ENCODE measurements at places on chromosomes 1 and 21.

DNA sequence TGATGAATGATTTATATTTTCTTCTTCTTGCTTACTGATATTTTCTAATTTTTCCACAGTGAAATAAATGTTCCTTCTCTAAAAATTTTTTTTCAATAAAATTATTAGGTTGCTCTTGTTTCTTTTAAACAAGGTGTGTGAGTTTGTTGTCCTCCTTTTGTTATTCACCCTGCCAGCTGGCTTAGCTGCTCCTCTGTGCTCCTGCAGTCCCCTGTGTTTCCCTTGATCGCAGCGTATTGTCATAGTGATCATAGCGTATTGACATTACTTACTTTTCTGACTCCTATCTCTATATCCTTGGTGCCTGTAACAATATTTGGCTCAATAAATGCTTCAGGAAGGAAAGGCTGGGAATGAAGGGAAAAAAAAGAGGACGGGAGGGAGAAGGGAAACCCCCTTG, 24.9 kb upstream of the PODN start:
- DNase-seq: no peak

DNA sequence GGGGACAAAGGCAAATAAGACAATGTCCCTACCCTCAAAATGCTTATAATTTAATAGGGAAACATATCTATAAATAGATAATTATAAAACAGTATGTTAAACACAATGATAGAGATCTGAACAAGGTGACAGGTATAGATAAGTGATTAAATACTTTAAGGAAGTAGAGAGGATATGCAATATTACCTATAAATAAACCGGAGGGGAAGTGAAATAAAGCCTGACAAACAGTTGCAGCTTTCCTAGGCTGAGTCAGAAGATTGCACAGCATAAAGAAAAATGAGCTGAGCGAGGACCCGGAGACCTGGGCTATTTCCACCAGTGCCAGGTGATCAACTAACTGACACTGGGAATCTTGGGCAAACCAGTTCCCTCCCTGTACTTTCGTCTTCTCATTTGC, 11.5 kb upstream of the PSRC1 start:
- DNase-seq: no peak

GRCh38 chr1:18948048-18948912, 8.2 kb downstream of the IFFO2 start:
- no peak for DNase-seq

DNA sequence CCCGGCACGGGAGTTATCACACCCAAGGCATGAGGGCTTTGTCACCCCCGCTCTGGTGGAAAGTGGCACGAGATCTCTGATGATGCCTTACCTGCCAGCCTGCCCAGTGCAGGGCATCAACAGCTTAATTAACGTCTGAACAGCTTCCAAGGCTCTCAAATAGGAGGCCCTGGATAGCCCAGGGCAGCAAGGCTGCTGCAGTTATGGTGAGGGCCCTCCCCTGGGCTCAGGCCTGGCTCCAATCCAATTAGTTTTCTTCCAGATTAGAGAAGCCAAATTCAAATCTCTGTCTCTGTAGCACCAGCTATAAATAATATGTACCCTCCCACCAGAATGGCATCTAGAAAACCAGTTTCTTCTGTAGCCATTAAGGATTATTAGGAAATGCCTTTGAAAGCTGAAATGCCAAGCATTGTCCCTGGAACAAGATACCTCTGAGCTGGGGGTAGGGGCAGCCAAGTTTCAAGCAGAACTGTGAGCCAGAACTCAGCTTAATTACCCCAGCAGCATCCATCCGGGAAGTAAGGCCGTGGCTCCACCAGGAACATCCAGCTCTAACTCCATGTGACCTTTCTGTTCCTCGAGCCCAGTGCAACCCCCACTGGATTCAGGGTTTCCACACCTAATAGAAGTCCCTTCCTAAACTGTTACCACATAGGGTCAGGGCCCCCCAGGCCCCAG, 12.5 kb downstream of the QSOX1 start:
- no peak for DNase-seq

- no peak for DNase-seq
These were observed 687.7 kb downstream of the MATN1 start for GRCh38 chr1:30035522-30036228.

- DNase-seq: no peak
These were observed 7.5 kb upstream of the LAMC2 start for GRCh38 chr1:183178545-183178944.

DNA sequence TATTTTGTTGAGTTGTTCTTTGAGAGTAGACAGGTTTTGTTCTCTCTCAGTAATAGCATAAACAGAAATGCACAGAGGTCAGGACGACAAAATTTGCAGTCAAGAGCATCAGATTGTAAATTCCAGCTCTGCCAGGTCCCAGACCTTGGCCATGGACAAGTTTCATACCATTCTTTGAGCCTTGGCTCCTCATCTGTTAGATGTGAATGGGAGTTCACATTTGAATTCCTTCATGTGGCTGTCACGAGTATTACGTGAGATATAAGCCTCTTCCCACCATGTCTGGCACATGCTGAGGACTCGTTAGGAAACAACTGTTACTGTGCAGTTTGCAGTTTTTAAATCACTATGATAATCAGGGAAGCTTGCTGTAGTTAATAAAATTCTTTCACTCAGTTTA, 93.2 kb upstream of the KCTD3 start:
- DNase-seq: no peak

GRCh38 chr1:29630756-29631155, 394.4 kb downstream of the PTPRU start:
- DNase-seq: no peak

GRCh38 chr1:109985247-109986053, 885 bp downstream of the AHCYL1 start:
- DNase-seq: no peak

DNA sequence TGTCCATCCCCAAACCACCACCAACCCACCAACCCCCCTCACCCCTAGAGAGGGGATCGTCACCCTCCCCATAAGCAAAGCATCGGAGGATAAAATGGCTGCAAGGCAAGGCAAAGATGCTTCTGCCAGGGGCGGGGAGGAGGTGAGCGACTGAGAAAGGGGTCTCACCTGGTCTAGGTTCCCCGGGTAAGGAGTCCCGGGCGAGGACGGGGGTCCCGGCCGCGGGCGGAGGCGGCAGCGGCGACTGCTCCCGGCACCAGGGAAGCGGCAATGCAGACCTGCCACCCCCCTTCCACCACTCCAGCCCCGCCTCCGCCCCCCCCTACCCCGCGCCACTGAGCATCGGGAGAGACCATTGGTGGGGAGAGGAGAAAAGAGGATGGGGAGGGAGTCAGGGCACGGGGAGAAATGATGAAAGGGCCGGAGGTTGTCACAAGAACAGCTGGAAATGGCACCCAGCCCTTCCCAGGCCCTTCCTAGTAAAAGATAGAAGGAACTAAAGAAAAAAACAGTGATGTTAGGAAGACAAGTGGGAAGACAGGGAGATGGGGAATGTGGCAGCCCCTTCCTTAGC, at the start of gene SV2A:
SV2A (minus strand) TSS at position 274 of the 574 bp plus-strand sequence. CDS start 4,004 bp downstream, outside the sequence.
- DNase-seq: no peak

- DNase-seq: no peak
These were observed 50.9 kb downstream of the VANGL2 start for GRCh38 chr1:160451119-160451858.

DNA sequence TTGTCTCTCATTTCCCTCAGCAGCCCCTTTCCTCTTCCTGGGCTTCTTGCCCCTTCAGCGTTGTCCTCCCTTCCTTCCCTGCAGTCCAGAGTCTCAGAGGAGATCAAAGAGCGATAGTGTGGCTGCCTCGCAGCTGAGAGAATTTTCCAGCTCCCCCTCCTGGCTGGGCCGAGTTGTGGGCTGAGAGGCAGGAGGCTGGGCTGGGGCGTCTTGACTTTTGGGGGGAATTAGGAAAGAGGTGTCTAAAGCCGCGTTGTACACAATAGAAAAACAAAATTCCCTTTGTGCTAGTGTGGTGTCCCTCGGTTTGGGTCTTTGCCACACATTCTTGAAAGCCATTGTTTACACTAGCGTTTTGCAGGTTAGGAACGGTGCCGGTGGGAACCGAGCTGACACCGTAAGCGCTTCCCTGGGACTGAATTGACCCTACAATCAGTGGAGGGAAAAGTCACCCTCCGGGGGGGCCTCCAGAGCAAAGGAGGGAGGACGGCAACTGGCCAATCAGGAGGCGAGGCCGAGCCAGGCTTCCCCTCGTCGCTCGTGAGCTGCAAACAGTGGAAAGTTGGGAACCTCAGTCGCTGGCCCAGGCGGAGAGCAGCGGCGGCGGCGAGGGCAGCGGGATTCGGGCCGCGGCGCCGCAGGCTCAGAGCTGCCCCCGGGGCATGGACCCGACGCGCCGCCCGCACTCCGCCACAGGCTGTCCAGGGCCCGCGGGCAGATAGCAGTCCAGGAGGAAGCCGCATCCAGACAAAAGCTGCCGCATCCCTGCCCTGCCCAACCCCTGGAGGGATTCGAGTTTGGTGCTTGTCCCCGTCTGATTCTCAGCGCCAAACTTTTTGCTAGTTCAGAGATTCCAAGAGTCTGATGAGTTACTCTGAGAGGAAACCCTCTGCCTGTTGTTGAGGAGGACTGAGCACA, at the start of gene HMCN1:
HMCN1 (plus strand) TSS at position 574 of the 918 bp plus-strand sequence. CDS start 389 bp downstream, outside the sequence.
- no peak for DNase-seq

DNA sequence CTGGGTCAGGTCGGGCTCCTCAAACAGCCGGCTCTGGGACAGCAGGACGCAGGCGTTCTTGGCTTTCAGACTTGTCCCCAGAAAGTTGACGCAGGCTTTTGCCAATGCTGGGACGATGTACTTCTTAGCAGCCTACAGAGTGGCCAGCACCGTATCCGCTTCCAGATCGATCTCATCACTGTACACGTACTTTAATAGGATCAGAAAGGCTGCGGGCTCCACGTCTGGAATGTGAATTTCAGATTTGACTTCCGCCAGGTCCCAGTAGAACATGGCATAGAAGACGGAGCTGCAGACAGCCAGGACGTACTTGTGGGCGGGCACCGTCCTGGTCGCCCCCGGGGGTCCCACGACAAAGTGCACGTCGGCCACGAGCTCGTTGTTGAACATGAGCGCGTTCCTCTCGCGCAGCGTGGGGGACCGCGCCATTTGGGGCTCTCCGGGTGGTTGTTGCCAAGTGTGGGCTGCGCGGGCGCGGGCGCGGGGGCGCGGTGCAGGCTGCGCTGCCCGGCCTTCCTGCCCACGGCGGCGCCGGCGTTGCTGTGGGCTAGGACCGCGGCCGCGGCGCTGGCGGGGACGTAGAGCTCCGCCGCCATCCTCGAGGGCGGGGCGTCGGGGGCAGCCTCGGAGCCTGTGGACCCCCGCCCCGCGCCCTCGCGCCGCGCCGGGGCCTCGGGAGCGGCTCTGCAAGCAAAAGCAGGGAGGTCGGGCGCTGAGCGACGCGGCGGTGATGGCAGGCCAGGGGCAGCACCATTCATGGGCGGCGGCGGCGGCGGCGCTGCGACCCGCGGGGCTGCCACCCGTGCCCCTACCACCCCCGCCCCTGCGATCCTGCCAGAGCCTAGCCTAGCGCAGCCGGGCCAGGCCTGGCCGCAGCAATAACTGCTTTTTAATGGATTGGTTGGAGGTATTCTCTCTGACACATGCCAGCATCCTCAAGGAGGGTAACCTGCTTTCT, 10.6 kb downstream of the CNR2 start:
- DNase-seq: no peak

DNA sequence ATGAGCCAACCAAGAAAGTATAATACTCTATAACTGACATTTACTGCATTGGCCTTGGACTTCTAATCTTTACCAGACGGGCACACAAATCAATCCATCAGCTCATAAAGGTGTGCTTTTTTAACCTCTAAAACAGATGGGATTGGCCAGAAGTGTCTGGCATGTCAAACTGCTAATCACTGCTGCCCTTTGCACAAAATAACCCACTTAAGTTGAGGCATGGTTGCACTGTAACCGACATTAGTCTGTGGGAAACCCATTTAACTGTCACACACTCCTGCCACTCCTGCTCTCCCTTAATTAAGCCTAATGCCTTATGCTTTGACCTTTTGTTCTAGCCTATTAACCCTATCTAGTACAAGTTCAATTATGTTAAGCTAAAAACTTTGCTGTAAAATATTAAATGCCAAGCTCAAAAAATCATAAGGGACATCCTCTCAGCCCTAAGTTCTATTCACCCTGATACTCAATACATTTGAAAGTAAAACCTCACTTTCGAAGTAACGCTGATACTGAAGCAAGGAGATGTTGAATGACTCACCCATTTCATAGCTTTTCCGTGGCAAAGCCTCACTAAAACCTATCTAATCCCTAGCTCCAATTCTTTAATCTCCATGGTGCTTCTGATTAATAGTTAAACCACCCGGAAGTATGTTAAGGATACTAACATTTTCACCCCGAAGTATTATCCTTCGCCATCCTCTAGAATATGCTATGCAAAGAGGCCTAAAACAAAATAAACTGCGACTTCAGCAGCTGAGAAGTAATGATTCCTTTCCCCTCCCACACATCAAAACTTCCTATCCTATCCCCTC, 12.9 kb downstream of the NRIP1 start:
- DNase-seq: no peak

DNA sequence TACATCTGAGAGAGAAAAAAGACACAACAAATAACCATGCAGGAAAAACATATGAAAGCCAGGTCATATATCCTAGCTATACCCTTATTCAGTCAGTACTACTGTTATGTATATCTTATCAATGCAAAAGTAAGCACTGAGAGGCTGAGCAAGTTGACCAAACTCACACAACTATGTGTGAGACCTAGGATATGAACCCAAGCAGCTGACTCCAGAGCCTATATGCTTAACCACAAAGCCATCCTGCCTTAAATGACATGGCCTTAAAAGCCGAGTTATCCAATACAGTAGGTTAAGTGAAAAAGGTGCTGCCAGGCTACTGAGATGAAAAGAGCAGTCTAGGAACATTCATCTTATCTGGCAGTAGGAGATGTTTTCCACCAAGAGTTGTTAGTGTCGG, 151.6 kb downstream of the RERE start:
- DNase-seq: no peak

DNA sequence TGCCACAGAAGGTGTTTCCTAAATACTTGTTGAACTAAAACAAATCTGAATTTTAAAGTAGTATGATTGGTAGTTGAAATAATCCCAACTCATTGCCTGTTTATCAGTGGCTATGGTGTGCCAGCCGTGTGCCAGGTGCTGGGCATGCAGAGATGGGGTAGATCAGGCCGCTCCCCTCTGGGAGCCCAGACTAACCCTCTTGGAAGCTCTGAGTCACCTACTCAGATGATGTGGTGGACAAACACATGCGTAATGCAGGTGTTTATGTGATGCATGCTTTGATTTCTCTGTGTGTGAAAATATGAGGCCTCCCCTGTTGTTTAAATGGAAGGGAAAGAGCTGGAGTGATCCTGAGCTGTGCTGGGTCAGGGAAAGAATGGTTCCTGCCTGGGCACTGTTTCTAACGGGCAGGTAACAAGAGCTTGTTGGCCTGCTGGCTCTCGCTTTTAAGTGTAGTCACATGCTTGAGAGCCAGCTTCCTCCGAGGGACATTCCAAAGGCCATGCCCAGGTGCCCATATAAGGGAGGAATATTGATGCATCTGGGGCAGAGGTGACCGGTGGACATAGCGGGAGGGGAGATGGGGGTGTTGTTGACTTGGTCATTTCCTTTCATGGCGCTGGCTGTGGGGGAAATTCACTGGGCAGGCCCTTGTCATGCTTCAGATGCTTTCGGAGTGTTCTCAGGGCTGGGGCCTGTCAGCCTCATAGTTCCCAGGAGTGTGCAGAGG, 10.2 kb downstream of the MFN2 start:
- no peak for DNase-seq
